ENCODE measurements at places on chromosomes 6 and 20.
A peak's percentile ranks its signal among the peaks of the same experiment; 100 is the strongest.

- DNase-seq, result no peak
These were observed 45.9 kb upstream of the PXDC1 start for GRCh38 chr6:3797231-3798054.

DNA sequence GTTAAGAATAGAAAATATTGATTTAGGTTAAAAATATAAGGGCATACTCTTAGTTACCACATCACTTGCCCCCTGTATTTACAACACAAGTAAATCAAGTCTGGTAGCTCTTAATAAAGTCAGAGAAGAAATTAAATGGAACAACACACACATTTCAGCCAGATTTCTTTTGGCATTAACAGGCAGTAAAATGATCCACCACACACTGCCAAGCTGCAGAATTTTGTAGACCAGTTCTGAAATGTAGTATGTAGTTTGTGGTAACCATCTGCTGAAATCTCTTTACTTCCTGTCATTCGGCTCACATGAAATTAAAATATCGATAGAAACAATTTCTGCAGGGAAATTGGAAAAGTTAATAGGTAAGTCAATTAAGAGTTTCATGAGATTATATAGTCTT, 326.8 kb downstream of the KHDRBS2 start:
- DNase-seq, result no peak

DNA sequence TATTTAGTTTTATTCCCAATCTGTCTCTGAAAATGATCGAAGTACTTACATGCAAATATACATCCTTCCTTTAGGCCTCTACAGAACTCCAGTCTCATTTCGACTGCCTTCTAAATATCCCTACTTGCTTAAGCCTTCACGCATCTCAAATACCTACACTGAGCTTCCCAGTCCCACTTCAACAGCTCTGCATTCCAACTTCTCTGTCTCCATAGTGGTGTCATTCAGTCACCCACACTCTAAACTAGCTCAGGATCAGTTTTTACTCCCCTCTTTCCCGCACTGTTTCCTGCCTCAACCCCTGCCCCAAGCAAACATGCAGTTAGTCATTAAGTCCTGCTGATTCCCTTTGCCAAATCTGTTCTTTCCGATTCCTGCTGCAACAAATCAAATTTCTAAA, 91.8 kb upstream of the PREP start:
- no peak for DNase-seq

DNA sequence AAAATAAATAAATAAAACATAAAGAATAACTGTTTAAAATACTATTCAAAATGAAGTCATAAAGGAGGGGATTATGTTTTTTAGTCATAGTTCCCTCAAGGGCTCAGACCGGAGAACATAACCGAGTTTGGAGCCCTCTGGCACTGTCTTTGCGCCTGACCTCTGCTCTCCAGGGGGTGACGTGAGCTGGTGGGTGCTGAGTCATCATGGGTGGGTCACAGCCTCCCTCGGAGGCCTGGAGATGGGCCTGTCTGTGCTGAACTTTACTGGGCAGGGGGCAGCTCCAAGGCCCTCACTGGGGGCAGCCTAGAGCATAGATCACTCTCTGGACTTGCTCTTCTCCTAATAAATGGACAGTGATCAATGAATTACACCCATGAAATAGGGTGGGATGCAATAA, 3.1 kb upstream of the MAVS start:
- no peak for DNase-seq

- no peak for DNase-seq
These were observed 169.0 kb upstream of the PRDM1 start for GRCh38 chr6:105917038-105917695.

GRCh38 chr6:45448417-45449389, 71.0 kb upstream of the SUPT3H start:
- DNase-seq, result no peak

DNA sequence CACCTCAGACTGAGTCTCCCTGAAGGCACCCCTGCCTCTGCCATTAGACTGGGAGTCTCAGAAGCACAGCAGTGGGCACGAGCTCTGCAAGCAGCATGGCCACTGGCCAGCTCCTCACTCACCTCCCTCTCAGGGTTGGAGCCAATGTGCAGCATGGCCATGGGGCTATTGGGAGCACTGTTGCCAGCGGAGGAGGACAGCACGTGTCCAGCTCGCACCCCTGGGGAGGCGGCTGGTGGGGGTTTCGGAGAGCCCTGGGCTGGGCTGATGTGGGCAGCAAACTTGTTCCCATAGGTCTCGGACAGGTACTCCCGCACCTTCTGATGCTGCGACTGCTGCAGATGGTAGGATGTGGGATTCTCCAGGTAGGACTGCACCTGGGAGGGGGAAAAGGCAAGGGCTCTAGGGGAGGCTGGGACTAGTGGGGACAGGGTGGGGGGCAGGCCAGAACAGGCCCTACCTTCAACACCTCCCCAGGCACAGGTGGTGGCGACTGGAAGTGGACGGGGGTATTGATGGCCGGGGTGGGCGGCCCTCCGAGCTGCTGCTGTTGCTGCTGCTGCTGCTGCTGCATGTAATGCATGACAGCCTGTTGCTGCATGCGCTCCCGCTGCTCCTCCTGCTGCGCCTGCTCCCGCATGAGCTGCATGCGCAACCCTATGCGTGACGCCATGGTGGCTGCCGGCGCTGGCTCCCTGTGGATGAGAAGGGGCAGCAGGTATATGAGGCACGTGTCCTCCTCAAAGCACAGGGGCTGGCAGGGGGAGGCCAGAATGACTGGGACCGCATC, 44.7 kb downstream of the TFEB start:
- DNase-seq, result no peak

GRCh38 chr6:118632359-118632758, 19.0 kb downstream of the CEP85L start:
- DNase-seq, result peak; percentile 21

GRCh38 chr6:155287762-155288161, 23.9 kb downstream of the CLDN20 start:
- no peak for DNase-seq

DNA sequence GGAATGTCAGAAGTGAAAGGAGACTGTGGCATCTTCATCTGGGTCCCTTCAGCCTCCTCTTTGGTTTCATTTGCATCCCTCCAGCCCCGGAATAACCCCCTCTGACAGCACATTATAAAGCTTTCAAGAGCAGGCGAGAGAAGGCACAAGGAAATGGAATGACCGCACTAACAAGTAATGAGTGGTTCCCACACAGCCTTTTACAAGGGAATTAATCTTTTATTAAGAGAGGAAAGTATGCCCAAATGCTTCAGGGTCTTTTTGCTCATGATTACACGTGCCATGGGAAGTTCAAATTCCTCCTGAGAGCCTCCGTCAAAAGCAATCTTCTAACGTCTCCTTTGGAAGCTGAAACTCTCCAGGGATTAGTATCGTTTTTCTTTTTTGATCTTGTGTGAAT, 347.0 kb downstream of the BTBD3 start:
- no peak for DNase-seq

DNA sequence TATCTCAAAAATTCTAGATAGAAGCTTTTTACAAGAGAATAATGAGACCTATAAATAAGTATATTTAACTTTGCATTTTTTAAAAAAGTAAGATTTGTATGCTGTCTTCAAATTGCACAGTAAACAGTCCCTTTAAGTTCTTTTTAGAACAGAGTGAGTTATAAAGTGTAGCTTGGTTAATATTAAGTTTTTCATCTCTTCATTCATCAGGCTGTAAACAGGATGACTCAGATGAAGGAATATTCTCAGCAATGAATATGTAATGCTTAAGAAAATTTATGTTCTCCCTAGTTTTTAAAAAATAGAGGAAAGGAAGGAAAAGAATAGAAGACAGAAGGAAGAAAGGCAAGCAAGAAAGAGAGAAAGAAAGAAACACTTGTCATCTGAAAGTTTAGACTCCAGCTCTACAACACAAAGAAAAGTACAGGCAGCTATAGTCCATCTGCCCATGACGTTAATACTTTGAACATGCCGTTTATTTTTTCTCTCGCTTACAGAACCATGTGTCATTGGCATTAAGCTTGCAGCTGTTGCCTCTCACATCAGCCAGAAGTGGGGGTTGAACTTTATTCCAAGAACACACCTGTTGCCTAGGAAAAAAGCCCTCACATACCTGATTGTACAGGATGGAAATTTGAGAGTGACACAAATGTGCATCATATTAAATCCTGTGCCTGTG, 36.1 kb downstream of the CAP2 start:
- no peak for DNase-seq

DNA sequence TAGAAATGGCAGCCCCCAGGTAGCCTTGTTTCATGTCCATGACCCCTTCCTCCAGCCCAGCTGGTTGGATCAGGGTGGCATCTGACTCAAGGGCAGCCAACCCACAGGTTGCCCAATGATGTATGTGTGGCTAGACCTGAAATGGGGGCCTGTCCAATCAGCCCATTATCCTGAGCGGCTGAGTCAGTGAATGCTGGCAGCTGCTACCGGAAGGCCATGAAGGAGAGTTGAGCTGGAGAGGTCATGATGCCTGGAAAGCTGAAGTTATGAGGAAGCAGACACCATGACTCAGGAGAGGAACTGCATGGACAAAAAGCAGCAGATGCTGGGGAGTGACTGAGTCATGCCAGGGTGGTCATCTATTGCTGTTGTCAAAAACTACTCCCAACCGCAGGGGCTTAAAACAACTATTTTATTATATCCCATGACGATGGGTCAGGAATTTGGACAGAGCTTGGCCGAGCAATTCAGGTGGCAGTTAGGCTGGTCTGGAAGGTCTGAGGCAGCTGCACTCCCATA, 67.3 kb downstream of the MDGA1 start:
- DNase-seq, result no peak

- DNase-seq, result no peak
These were observed 620.7 kb upstream of the BTBD3 start for GRCh38 chr20:11296951-11297350.

DNA sequence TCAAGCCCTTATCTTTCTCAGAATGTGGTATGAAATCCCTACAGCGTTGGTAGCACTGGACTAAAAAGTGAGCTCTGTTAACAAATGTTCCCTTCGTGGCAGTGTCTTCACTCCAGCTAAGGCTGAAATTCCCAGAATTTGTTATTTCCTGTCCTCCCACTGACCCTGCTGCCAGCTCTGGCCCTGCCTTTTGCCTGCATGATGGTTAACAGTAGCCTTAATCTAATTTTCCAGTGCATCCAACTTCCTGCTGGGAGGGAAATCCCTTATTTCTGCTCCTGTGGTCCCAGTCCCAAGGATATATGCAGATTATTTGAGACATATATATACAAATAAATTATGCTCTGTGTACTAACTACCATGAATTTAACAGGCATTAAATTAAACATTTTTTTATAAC, 157.2 kb upstream of the CARMIL1 start:
- no peak for DNase-seq

DNA sequence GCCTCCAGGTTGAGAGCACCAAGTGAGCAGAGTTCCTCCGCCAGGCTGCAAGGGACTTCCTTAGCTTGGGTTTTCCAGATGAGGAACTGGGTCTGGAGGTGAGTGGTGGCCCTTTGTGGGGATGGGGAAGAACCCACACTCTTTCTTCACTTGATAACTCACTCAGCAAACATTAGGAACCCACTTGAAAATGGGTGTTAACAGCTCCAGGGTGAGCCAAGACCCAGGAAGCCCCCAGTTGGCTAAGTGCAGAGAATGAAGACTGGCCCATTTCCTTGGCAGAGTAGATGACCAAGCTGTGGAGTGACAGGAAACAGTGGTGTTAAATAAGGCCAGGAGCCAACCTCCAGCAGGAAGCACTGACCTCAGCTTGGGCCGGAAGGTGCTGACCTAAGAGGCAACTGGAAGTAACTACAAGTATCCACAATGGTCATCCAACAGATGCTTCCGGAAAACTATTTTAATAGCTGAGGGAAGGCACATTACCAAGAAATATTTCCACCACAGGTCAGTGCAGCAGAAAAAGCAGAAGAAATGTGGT, 22.7 kb downstream of the MRPL14 start:
- no peak for DNase-seq

DNA sequence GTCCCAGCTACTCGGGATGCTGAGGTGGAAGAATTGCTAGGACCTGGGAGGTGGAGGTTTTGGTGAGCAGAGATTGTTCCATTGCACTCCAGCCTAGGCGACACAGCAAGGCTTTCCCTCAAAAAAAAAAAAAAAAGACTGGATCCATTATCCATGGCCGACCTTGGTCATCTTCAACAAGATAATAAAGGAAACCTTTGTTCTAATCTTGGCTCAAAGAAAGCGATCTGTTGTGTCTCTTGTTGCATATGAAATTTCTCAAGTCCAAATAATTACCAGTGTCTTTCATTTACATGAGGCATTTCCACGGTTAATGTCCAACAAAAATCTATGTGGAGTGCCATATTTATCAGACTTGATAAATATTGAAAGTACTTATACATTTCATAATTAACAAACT, 23.7 kb upstream of the KIF16B start:
- no peak for DNase-seq

DNA sequence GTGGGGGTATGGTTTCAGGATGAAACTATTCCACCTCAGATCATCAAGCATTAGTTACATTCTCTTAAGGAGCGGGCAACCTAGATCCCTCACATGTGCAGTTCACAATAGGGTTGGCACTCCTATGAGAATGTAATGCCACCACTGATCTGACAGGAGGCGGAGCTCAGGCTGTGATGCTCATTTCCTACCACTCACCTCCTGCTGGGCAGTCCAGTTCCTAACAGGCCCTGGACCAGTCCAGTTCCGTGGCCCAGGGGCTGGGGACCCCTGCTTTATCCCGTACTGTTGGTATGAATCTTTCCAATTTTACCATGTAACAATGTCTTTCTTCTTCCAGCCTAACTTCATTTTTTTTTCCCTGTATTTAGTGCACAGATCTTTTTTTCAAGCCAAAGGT, 94.9 kb downstream of the OGFRL1 start:
- DNase-seq, result no peak

GRCh38 chr6:111857674-111858337, 15.4 kb downstream of the FYN start:
- no peak for DNase-seq

- no peak for DNase-seq
These were observed 55.4 kb downstream of the SMOC2 start for GRCh38 chr6:168496139-168496996.

- no peak for DNase-seq
These were observed 214.5 kb upstream of the CITED2 start for GRCh38 chr6:139588734-139589593.

DNA sequence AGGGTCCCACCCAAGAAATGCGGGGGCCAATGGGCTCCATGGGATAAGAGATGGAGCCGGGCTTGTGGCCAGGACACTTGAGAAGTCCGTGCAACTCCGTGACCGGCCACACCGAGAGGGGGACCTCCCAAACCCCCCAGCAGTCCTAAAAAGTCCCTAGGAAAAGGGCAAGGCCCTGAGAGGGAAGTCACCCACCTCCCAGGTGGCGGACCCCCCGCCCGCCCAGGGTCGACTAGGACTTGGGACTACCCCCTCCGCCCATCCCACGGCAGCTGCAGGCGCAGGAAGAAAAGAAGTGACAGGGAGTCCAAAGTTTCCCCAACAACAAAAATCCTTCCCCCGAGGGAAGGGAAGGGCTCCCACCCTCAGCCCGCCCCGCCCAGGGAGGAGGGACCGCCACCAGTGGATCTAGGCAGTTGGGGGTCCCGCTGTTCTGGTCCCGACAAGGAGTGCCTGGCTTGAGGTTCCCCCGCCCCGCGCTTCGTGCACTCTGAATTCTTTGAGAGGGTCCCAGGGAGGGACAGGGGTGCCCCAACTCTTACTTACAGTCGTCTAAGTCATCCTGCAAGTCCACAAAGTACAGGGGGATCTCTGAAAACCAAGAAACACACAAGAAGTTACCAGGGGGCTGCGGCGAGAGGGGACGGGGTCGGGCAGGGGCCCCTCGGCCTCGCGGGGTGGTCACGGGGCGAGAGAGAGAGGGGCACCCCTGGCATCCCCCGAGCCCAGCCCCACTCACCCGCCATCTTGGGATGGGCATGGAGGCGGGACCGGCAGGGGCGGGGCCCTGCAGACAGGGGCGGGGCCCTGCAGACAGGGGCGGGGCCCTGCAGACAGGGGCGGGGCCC, 611 bp upstream of the RAB22A start:
- no peak for DNase-seq

- DNase-seq, result no peak
These were observed 86.0 kb downstream of the MYB start for GRCh38 chr6:135267085-135267484.

Data from activated naive CD8-positive, alpha-beta T cell treated with anti-CD3 and anti-CD28 coated beads for 36 hours (primary cell).